NCI-H774 (cell line): ENCODE measurements at places on chromosomes 13 and 19.

GRCh38 chr19:49812997-49813861 lies at the start of gene FUZ:
Gene FUZ, minus strand, starts transcription at chr19:49813292. Its CDS starts 186 bp downstream, at chr19:49813106.
- peak; percentile 97 for DNase-seq

GRCh38 chr19:33470686-33471085 lies 50.9 kb downstream of the PEPD start:
- no peak for DNase-seq

GRCh38 chr13:34358811-34359513 lies 541.0 kb downstream of the RFC3 start:
- no peak for DNase-seq

DNA sequence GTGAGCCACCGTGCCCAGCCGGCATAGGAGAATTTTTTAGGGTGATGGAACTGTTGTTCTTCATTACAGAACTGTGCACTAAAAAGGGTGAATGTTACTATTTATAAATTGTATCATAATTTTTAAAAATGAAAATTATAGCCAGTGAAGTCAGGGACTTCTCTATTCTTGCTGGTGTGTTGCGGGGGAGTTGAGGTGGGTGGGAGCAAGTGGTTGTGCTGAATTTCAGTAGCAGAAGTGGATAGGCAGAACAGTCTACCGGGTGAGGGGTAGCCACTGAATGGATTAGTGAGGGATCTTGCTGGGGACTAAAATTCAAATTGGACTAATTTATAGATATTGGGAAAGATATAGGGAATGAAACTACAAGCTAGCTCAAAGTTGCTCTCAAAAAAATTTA lies 74.0 kb downstream of the CAB39L start:
- no peak for DNase-seq

DNA sequence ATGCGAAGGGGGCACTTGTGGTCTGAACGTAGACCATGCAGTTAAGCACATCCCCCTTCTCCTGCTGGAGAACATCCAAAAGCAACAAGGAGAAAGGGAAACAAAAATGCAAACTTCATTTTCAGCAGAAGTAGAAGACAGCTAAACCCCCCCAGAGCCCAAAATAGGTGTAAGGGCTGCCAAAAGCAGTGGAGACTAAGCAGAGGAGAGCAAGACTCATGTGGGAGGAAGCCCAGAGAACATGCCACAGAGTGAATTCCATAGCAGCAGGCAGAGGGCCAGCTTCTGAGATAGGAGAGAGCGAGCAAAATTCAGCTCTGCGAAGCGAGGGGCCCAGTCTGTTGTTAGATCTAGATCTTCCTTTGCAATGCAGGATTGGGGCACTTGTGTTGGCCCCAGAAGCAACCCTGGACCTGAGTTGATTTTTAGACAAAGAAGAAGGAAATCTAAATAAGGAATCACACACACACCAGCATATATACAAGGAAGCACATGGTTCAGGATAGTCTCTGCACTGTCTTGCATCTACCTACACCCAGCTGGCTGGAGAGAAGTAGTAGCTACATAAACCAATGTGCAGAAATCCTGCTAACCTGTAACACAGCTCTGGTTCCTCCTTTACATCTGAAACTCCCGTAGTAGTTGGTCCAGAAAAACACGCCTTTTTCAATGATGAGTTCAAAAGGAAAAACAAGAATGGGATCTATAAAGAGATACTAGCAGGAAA lies 199.6 kb downstream of the SPRY2 start:
- no peak for DNase-seq

GRCh38 chr13:99281811-99282263 lies 23.7 kb upstream of the GPR18 start:
- DNase-seq: no peak

- DNase-seq: no peak
Observed at GRCh38 chr13:27536361-27537101, 83.8 kb downstream of the LNX2 start.

GRCh38 chr13:23087880-23088279 lies 92.9 kb upstream of the SGCG start:
- no peak for DNase-seq

GRCh38 chr13:26280295-26280694 lies 26.4 kb downstream of the CDK8 start:
- DNase-seq: no peak

GRCh38 chr19:33496038-33496895 lies 25.3 kb downstream of the PEPD start:
- DNase-seq: no peak
